ENCODE measurements at places on chromosomes 3 and 15.

DNA sequence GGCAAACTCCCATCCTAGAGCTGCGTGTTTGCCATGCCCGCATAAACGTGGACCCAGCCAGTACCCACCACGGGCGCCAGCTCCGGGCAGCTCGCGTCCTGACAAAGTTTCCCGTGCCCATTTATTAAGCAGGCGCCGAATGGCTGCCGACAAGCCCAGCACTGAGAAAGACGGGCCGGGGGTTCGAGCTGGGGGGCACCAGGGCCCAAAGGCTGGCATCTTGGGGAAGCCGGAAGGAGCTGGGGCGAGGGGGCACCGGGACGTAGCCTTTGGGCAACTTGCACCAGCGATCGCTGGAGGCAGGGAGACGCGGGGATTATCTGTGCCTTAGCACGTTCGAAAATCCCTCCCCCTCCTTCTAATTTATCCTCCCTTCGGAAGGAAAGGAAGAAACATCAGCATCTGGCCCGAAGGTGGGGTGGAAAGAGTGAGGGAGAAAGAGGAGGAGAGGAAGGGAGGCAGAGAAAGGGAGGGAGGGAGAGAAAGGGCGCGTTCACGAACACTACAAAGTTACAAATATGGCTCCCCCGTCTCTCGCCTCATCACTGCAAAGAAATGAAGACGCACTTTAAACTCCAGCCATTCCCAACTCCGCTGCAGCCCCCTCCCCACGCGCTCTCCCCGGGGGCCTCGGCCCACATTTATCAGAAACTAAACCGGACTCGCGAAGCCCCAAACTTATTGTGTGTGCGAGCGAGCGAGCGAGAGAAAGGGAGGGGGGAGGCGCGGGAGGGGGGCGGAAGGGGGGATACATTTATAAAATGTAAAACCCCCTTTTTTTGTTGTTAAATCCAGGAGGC lies 1.0 kb downstream of the ANP32A start:
- DNase-seq, result no peak

- no peak for DNase-seq
Observed at GRCh38 chr15:42836251-42836650, 84.3 kb downstream of the TTBK2 start.

- DNase-seq, result no peak
Observed at GRCh38 chr15:60005352-60006202, 1.5 kb downstream of the FOXB1 start.

DNA sequence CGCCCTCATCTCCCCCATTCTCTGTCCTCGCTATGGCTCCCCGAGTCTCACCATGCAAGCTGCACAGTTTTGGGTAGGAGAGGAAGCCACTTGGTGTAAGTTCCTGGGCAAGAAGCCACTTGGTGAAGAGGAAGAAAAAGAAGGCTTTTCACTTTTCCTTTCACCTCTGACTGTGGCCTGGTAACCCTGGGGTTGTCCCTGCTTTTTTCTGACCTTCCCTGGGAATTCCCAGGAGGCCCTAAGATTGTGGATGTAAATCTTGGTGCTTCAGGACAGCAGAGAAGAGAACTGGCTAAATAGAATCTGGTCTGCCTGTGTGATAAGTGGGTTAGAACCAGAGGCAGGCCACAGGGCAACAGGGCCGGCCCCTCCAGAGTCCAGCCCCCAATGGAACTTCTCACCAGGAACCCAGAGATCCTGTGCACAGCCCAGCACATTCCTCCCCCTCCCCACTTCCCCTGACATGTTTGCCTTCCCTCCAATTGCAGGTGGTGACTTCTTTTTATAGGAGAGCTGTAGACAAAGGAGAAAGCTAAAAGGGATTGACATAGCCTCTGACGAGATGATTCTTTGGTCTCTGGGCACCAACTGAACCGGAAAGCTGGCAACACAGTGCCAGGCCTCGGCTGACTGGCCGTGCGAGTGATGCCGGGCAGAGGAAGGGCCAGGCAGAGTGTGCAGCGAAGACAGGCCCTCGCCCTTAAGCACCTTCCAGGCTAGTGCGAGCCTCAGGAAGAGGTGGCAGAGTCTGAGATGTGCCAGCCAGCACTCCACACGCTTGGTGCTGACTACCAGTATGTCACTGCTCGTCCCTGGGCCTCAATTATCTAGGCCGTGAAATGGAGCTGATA lies 19.4 kb upstream of the SKOR1 start:
- no peak for DNase-seq

Measured in T-helper 1 cell (primary cell).